GM12891 (cell line): ENCODE measurements at places on chromosomes 3 and 15.

DNA sequence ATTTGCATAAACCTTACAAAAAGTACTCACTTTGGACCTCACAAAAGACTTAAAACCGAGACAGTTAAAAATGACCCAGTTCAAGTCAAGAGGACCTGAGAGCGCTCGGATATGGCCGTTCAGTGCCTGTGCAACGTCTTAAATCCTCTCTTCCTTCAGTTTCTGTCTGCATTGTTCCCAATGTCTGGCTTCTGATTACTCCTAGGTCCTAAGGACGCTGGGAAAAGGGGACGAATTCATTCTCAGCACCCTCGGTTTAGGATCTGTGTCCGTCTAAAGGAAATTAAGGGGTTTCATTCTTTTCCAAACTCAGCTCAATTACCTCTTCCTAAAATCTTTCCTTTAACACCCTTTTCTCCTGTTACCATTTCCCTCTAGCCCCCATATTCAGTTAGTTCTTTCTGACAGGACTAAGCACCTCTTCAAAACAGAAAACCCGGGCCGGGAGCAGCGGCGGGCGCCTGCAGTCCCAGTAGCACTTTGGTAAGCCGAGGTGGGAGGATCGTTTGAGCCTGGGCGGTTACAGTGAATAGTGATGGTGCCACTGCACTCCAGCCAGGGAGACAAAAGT, 970 bp downstream of the DPPA4 start:
- no peak for DNase-seq

DNA sequence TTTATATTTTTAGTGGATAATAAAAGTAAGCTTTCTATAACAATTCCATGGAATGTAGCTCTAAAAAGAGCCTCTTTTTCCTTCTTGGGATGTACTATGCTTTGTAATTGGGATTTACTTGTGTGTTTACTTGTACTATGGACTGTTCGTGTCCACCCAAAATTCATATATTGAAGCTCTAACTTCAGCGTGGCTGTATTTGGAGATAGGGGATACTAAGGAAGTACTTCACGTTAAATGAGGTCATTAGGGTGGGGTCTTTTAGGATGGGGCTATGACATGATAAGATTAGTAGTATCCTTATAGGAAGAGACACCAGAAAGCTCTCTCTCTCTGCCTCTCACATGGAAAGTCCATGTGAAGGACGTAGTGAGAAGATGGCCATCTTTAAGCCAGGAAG, 64.9 kb downstream of the P3H2 start:
- no peak for DNase-seq

- no peak for DNase-seq
Measured at GRCh38 chr3:87398168-87398801, 121.9 kb upstream of the POU1F1 start.

DNA sequence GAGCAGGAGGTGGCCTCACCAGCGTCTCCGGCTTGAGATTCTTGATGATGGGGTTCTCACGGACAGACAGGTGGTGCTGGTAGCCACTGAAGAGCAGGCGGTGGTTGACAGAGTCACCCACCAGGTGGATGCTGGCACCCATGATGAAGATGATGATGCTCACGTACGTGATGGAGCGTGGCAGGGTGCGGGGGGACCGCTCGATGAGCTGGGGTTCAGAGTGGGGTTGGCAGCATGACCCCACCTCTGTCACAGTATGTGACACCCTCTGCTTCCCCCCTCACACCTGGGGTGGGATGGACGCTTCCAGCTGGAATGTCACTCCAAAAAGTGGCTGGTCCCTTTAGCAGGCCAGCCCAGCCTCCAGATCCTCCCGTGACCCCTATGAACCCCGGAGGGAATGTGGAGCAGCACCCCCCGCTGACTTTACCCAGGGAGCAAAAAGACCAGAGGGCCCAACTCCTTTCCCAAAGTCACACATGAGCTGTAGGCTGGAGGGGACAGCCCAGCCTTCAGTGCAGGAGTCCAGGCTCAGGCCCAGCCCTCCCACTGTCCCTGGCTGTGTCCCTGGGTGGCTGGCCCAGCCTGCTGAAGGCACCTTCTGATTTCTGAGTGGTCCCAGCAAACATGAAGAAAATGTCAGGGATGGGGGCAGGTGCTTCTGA, 6.7 kb upstream of the CALML4 start:
- no peak for DNase-seq

DNA sequence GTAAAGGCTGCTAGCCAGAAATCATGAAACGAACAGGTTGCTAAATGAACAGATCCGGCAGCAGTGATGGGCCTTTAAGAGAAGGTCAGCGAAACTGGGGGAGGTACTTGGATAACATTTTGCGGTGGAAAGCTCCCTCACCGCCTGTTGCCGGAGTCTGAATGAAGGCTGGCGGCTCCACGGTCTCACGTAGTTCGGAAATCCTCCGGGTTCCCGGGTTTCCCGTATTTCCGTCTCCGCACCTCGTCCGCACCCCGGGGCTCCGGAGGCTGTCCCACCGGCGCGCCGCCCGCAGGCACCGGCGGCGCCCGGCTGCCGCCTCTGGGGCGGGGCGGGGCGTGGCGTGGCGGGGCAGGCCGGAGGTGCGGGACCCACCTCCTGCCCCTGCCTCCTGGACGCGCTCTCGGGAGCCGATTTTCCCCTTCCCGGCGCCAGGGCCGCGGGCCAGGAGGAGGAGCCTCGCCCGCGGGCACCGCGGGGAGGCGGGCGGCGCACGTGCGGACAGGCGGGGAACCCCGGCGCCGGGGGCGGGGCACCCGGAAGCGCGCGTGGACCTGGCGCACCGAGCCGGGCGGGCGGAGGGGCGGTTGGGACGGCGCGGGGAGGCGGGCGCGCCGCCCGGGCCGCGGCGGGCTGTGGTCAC, at the start of gene ZDHHC23:
Gene ZDHHC23 (plus strand): TSS at position 642 of the 643 bp plus-strand sequence. CDS start 790 bp downstream, outside the sequence.
- peak; percentile 60 for DNase-seq

DNA sequence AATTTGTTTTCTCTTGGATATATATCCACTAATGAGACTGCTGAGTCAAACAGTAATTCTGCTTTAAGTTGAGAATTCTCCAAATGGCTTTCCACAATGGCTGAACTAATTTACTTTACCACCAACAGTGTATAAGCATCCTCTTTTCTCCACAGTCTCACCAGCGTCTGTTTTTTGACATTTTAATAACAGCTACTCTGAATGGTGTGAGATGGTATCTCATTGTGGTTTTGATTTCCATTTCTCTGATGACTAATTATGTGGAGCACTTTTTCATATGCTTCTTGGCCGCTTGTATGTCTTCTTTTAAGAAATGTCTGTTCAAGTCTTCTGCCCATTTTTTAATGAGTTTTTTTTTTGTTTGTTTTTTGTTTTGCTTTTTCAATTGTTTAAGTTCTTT, 206.2 kb downstream of the CTNNB1 start:
- DNase-seq, result no peak

- DNase-seq, result no peak
Measured at GRCh38 chr15:96870580-96870979, 540.1 kb downstream of the NR2F2 start.

GRCh38 chr3:9192248-9193025, 57.0 kb downstream of the SRGAP3 start:
- DNase-seq, result no peak

- DNase-seq, result no peak
Measured at GRCh38 chr3:61055447-61055846, 195.8 kb downstream of the FHIT start.

DNA sequence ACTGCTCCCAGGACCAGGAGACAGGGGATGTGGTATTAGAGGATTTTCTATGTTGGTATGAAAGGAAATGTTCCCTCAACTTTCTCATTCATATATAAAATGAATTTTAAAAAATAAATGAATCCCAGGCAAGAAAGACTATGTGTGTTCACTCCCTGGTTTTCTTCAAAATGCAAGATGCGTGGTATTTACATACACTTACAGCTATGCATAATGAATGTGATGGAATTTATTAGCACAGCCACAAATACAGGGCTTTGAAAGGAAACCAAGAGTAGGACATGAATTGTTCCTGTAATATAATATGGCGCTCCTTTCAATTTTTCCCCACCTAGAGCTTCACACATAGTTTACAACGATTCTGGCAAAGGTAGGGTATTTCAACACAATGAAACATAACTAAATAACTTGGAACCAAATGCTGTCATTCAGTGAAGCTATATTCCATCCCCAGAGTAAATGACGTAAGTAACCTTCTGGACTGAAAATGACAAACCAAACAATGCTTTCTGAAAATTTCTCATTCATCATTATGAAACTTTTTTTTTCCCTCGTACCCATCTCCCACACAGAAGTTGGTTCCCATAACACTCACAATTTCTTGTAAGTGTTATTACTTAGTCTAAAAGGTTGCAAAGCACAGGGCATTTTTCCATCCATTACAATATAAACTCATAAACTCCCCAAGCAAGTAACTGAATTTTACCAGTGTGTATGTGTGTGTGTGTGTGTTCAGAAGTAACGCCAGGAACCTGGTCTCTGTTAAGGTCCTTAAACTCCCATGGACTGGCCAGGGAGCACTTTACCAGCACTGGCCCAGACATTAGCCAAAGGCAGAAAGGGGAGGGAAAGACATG, 41.8 kb downstream of the CBLB start:
- DNase-seq, result no peak

DNA sequence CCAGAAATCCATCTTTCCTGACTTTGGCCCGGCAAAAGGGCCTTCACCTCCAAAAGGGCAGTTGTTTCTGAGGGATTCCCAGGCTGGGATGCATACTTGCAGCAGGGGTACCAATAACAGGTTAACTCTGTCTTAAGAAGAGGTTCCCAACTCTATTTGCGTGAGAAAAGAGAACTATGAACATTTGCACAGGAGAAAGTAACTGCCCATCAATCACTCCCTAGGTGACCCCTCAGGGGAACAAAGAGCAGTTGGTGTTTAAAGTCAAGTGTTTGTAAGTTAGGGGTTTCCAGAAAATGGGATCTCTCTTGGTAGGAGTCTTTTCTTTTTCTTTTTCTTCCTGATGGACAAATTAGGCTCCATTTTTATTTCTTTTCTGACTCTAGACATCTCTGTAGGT, 97.3 kb downstream of the EPHB1 start:
- DNase-seq, result no peak

DNA sequence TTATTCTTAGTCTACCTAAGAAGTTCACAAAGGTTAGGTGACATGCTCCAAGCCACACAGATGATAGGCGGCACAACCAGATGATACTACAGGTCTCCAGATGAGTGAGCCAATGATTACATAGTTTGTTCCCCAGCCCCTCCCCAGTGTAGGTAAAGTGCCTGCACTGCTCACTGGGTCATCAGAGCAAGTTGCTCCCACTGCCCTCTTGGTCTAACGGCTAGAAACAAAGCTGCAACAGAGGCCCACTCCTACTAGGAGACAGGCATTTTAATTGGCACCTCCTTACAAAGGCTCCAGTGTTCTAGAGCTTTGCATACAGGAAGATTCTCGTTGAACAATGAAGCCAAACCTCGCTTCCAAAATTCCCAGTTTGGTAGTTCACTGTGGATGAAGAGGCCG, 47.3 kb downstream of the TMEM44 start:
- no peak for DNase-seq

GRCh38 chr3:126447456-126448106, 28.1 kb downstream of the ZXDC start:
- DNase-seq, result no peak

- DNase-seq, result no peak
Measured at GRCh38 chr3:33146791-33147445, 33.1 kb downstream of the CRTAP start.

GRCh38 chr15:92807971-92808571, 92.1 kb upstream of the CHD2 start:
- no peak for DNase-seq

DNA sequence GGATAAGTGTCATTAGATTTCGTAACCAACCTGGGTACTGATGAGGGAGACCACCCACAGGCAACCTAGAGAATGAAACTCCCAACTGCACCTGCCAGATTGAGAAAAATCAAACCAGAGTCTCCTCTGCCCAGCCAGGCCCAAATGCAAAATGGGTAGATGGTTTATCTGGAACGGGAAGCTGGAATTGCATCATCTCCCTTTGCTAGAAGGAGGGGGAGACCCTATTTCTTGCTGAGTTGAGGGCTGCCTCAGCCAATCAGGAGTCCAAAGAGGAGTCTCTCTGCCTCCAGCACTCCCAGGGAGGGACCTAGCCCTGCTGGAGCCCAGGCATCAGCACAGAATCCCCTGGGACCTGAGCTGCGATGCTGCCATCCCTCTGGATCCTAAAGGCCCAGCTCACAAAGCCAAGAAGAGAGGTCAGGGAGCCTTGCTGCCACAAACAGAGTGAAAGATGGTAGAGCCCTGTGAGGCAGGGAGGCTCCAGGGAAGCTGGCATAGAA, 8.1 kb downstream of the RMDN3 start:
- DNase-seq, result no peak

- peak; percentile 38 for DNase-seq
Measured at GRCh38 chr3:141105828-141106628, 54.9 kb downstream of the SPSB4 start.

- no peak for DNase-seq
Measured at GRCh38 chr3:37949866-37950265, 40.7 kb upstream of the VILL start.

DNA sequence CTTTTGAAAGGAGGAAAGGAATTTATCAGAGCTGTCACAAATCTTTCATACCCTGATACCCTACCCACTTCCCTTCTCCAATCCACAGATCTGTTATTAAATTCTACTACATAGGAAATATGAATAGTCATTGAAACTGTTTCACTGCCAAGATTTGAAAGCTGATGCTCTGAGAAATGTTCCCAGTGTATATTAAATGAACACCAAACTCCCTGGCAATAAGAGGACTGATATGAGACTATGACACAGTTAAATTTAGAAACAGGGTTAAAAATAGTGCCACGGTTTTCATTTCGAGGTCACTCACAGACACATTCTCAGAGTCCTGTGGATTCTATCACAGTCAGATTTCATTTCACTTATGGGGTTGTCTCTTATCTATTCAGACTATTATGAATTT, 27.2 kb upstream of the GBE1 start:
- DNase-seq, result no peak

DNA sequence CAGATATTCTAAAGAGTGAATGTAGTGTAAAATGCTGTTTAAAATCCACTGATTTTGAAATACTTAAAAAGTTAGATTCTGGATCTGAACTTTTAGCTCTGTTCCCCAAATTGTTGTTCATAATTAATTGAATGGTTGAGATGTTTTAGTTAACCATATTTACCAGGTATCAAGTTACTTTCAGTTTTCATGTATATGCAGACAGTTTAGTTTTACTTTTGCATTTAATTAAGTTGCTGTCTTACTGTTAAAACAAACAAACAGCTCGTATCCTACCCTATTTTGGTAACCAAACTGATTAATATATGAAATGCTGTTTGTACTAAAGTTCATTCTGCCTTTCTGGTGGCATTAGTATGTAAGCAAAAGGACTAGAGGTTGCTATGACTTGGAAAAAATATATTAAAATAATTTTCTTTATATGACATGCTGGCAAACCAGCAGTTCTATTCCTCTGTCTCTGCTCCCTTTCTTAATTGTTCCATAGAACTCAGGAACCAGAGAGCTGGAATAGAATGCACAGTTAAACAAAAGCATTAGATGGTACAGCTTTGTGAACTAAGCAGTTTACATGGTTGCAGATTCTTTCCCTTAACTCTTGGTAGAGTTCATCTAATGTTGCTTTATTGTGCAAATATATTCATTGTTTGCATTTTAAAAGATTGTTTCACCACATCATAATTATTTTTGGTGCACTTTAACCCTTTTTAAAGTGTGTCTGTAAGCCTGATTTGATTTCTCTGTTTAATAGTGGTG, 39.5 kb upstream of the SCAANT1 start:
- no peak for DNase-seq
